ENCODE measurements at places on chromosomes 7 and 10. TPM values are rescaled to one million over a fixed set of nuclear protein-coding genes. Genes with fewer than 3 reads are reported as not detected.

UBE2D1 gene
- total RNA-seq: 18.6 TPM

ASZ1 gene
- total RNA-seq: not detected

FBXO24 gene
- 0.85 TPM for total RNA-seq

LRIT1 gene
- not detected for total RNA-seq

CNTNAP2 gene
- total RNA-seq: not detected

BICC1 gene
- total RNA-seq: not detected

IMPDH1 gene
- 66.6 TPM for total RNA-seq

TLL2 gene
- 0.10 TPM for total RNA-seq

RALA gene
- total RNA-seq: 36.4 TPM

HHEX gene
- total RNA-seq: 0.12 TPM

CTTNBP2 gene
- total RNA-seq: not detected

GPR85 gene
- total RNA-seq: not detected

All from T-helper 1 cell treated with Interleukin-12 subunit alpha and Interleukin-12 subunit beta and Interleukin-4 antibody, amounts not matched to agents 30 ng/mL and 1 ng/mL, for 36 hours (primary cell).